ENCODE measurements at places on chromosomes 4 and X. TPM values are rescaled to one million over a fixed set of nuclear protein-coding genes. Genes with fewer than 3 reads are reported as not detected.

Gene NPY1R
- total RNA-seq: not detected

Gene UCP1
- not detected for total RNA-seq

Gene PRDM5
- not detected for total RNA-seq

Gene HSPA4L
- not detected for total RNA-seq

DNA sequence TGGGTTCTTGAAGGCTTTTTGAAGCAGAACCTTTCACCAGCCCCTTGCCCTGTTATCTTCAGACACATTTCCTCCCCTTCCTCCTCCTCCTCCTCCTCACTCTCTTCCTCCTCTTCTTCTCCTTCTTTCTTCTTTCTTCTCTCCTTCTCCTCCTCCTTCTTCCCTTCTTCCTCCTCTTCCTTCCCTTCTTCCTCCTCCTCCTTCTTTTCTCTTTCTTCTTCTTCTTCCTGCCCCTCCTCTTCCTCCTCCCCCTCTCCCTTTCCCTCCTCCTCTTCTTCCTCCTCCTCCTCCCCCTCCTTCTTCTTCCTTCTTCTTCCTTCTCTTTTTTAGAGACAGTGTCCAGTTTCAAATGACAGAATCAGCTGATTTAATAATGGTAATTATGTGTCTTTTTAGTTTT is 226.0 kb downstream of the DKK2 start:
- no peak for DNase-seq

- DNase-seq: no peak
Observed at GRCh38 chr4:159035570-159035969, 67.3 kb upstream of the RAPGEF2 start.

DNA sequence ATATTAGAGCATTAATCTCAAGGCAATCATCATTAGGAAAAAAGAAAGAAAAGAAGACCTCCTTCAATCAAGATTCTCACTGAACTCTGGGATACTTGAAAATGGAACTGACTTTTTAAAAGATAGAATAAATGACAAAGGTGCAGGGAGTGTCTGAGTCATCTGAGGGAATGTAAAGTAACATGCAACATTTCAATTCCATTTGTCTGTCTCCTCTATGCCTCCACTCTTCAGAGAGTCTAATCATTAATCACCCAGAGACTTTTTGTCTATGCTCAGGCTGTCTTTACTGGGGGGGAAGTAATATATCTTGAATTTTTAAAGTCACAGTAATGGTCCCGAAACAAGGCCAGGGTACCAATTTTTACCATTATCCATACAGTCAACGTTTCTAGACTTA is 55.0 kb upstream of the PACRGL start:
- no peak for DNase-seq

- no peak for DNase-seq
Observed at GRCh38 chr4:125527681-125528080, 212.9 kb downstream of the FAT4 start.

DNA sequence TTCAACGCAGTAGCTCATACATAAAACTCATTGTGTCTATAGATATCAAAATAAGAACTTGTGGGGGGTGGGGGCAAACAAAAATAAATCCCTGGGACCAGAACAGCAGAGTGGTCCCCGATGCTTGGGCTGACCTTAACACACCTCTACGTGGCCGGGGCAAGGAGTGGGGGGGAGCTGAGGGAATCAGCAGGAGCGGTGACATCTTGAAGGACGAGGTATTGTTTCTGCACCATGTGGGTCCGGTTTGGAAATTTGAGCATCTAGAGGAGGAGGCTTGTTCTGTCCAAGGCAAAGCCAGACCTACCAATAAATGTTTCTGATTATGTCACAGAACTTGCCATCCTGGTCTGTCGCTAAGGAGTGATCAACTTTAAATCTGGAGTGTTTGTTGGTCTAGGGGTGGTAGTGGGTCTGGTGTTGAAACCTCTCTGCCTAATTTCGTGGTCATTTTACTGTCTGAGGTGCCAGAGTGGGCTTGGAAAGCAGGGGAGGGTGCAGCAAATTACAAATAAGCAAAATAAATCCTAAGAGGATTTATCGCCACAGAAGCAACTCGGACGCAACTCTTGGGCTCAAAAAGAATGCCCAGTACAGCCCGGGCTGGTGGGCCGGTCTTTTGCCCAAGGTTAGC is 774 bp upstream of the RAPGEF2 start:
- no peak for DNase-seq

Measured in B cell (primary cell).